Stimulated activated CD8-positive, alpha-beta memory T cell treated with anti-CD3 and anti-CD28 coated beads, Interleukin-15, amount 100 ng/mL, for 24 hours (primary cell): ENCODE measurements at places on chromosomes 13 and 19.
A peak's percentile ranks its signal among the peaks of the same experiment; 100 is the strongest.

GRCh38 chr13:33312150-33312860 is 26.8 kb upstream of the STARD13 start:
- no peak for DNase-seq

GRCh38 chr13:23509781-23510543 is 60.2 kb upstream of the TNFRSF19 start:
- no peak for DNase-seq

- no peak for DNase-seq
Measured at GRCh38 chr19:21604351-21604926, 99.0 kb downstream of the ZNF429 start.

DNA sequence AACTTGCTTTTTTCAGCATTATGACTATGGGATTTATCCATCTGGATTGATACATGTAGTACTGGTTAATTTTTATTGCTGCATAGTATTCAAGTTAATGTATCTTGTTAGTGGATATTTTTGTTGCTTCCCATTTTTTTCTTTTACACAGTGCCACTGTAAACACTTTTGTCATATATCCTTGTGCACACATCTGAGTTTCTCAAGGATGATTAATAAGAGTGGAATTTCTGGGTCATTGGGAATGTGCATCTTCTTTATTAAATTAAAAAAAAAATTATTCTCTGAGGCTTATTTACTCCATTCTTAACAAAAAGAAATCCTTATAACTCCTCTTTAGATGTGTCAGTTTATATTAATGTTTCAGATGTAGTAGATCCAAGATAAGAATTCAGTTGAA is 27.3 kb downstream of the B3GLCT start:
- DNase-seq: no peak

DNA sequence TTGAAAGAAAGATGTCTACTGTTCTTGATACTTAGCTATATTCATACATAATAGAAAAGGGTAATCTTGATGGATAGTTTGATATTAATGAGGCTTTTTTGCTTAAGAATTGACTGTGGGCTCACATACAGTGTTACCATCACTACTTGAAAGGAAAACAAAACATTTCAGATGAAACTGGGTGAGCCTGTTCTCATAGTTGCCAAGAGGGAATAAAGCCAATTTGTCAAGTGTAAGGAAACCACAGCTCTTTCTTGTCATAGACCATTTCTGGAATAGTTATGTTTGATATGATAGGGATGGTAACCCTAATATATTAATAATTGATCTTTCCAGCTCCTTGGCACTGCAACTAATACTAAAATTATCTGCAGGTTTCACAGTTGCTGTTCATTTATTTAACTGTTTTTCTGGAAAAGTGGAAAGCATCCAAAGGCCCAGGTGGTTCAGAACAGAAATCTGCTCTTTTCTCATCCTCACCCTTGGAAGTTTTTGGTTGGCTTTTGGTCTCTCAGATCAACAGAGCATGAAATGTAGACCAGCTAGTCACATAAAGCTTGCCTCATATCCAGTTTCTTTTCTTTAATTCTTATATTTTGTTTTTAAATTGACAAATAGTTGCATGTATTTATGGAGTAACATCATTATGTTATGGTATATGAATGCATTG is 43.2 kb downstream of the ARHGEF7 start:
- DNase-seq: no peak

- DNase-seq: no peak
Measured at GRCh38 chr13:110232142-110232541, 74.8 kb downstream of the COL4A1 start.

GRCh38 chr13:28497143-28497876 is 2.4 kb upstream of the FLT1 start:
- DNase-seq: no peak

- DNase-seq: no peak
Measured at GRCh38 chr13:91184244-91184926, 163.1 kb upstream of the MIR17HG start.

- no peak for DNase-seq
Measured at GRCh38 chr19:875265-875879, 15.9 kb downstream of the CFD start.

DNA sequence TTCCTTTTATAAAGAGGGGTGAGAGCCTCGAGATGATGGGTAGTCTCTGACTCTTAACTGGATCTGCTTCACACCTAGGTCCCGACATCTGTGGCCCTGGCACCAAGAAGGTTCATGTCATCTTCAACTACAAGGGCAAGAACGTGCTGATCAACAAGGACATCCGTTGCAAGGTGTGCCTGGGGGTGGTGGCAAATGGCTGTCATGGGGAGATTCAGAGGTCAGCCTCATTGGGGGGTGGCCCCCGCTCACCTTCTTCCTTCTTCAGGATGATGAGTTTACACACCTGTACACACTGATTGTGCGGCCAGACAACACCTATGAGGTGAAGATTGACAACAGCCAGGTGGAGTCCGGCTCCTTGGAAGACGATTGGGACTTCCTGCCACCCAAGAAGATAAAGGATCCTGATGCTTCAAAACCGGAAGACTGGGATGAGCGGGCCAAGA is 1.6 kb downstream of the CALR start:
- DNase-seq: no peak

- DNase-seq: no peak
Measured at GRCh38 chr19:33660410-33661124, 38.8 kb downstream of the CHST8 start.

GRCh38 chr13:107835339-107836018 is 379.9 kb downstream of the LIG4 start:
- no peak for DNase-seq

DNA sequence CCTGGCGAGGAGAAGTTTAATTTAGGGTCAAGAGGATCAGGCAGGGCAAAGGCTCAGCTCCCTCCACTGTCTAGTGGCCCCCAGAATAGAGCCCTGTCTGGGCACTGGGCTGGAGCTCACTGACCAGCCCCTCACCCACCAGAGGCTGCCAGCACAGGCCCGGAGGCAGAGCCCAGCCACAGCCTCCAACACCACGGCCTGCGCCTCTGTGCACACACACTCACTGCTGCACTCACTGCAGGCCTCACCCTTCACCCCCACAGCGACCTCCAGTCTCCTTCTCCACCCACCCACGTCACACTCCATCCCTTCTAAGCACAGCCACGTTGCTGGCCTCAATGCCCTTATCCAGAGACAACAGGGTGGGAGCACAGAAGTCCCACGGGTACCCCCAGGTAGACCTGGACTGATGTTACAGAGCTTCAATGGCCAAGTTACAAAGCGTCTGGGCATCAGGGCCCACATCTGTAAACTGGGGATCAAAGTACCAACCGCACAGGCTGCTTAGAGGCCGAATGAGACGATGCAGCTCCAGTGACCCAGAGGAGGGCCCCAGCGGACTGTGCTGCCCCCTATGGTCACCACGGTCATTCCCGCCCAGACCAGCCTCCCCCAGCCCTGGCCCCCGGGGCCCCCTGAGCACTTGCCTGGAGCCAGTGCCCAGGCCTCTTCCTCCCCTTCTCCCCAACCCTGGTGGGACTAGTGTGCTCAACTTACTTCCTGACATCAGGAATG is 4.5 kb upstream of the PRKD2 start:
- no peak for DNase-seq

DNA sequence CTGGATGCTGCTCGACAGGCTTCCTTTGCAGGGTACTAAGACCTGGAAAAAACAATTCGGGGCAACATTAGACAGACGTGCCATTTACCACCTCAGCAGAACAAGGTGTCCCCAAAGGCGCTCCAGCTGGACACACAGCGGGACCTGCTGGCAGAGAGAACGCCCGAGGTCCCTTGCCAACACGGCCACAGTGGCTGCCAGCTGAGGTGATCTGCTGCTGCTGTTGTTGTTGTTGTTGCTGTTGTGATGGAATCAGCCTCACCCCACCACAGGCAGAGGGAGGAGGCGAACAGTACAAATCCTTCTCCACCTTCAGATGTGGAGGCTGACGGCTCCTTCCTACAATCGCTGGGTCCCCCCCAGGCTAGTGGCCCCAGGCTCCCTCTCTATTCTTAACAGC is 25.2 kb downstream of the ANKRD27 start:
- DNase-seq: no peak

DNA sequence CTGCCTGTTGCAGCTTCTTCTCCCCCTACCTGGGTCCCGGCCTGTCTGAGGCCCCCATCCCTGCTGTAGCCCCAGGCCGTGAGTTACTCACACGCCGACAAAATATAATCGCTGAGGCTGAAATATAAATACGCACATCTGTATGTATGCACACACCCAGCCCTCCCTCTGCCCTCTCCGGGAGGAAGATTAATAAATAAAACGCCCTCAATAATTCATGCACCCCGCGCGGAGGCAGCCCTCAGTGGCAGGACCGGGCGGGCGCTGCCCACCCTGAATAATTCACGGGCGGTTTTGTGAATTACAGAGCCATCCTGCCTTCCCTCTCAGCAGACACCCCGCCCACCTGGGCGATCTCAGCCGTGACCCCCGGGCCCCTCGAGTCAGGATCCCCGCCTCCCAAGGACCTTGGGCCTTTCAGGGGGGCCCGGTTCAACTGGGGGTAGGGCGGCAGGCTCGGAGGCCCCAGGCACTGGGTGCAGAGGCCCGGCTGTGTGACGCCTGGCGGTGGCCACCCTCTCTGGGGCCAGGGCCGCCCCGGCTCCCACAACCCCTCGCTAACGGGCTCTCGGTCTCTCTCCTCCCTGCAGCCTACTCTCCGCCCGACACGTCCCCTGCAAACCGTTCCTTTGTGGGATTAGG is 24.2 kb downstream of the SMIM24 start:
- no peak for DNase-seq

DNA sequence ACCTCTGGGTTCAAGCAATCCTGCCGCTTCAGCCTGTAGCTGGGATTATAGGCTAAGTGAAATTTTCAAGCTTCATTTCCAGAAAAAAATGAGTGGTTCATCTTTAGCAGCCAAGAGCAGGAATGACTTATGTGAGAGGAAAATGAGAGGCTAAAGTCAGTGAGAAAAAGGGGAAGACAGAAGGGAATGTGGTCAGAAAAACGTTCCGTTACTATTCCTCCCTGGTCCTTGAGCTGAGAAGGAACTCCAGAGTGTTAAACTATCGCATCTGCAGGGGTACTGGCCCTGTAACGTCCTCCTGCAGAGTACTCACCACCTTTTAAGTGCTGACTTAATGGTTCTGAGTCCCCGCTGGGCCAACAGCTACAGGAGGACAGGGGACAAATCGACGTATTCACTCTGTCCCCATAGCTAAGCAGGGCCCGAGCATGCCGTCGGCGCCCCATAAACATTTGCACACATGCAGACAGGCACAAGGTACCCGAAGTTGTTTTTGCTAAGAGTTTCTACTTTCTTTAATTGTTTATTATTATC is 88.1 kb downstream of the FLT1 start:
- DNase-seq: no peak

DNA sequence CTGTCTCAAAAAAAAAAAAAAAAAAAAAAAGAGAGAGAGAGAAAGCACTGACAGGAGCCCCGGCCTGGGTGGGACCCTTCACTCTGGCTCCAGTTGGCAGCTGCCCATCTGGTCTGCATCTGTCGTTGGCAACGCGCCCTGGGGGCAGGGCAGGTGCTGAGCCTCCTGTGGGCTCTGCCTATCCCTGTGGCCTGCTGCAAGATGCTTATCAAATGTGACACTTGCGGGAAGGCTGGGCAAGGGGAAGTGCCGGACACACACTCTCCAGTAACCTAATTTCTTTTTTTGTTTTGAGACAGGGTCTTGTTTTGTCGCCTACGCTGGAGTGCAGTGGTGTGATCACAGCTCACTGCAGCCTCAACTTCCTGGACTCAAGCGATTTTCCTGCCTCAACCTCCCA is 10.7 kb upstream of the KPTN start:
- DNase-seq: no peak

- no peak for DNase-seq
Measured at GRCh38 chr13:77991003-77991402, 72.4 kb upstream of the EDNRB start.

- DNase-seq: peak; percentile 38
Measured at GRCh38 chr19:51327066-51328001, 14.6 kb downstream of the VSIG10L start.

DNA sequence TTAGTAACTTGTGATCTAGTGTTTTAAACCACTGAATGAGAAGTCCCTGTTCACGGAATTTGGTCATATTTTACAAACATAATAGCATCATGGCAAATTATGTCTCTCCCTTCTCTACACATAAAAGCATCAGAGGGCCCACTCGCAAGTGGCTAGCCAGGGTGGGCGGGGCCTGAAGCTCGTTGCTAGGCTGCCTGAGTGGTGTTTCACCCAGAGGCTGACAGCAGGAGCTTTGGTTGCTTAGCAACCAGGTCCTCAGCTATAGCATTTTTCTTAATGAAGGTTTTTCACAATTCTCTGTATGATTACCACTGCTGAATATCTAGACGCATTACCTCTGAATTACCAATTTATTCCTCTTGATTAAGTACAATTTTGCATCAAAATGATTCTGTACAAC is 126.5 kb downstream of the NALCN start:
- no peak for DNase-seq

DNA sequence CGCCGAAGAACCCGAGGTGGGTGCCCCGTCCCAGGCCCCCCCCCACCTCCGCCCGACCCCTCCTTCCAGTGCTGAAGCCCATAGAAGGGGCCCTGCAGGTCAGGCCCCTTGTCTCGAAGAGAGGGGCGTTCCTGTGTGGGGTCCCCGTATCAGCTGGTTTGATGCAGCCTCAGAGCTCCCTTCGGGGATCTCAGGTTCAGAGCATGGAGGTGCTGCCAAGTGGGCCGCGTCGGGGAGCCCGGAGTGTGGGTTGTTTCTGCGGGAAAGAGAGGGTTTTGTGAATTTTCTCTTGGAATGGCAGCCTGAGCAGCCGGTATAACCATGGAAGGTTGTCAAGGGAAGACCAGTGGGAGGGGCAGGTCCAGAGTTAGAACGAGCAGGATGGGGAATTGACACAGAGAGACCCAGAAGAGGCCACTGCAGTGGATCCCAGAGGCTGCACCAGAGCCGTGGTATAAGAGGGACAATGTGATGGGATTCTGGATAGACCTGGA is 384 bp downstream of the TRAPPC2B start:
- no peak for DNase-seq

- DNase-seq: no peak
Measured at GRCh38 chr19:46995492-46995891, 24.1 kb upstream of the NPAS1 start.

DNA sequence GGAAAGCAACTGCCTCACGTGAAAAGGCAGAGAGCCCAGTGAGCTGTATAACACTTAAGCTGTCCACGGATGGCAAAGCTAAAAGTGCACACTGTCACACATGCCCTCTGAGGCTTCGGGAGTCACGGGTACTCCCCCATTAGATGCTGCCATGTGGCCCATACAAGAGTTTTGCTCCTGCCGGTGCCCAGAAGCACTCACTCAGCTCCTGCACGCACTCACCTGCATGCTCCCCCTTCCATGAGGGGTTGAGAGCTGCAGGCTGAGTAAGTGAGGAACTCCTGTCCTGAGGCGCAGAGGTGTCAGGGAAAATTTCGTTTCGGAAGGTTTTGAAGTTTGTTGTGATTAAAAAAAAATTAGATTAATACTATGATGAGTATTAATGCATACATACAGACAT is 939.2 kb upstream of the ATXN8OS start:
- DNase-seq: no peak
